ENCODE measurements at places on chromosomes 3 and 15. TPM values are rescaled to one million over a fixed set of nuclear protein-coding genes. Genes with fewer than 3 reads are reported as not detected.
A peak's percentile ranks its signal among the peaks of the same experiment; 100 is the strongest.

GRCh38 chr3:385151-385550, 188.6 kb downstream of the CHL1 start:
- peak; percentile 57 for DNase-seq

GRCh38 chr15:89826671-89827655, 12.3 kb upstream of the ANPEP start:
- no peak for DNase-seq

DNA sequence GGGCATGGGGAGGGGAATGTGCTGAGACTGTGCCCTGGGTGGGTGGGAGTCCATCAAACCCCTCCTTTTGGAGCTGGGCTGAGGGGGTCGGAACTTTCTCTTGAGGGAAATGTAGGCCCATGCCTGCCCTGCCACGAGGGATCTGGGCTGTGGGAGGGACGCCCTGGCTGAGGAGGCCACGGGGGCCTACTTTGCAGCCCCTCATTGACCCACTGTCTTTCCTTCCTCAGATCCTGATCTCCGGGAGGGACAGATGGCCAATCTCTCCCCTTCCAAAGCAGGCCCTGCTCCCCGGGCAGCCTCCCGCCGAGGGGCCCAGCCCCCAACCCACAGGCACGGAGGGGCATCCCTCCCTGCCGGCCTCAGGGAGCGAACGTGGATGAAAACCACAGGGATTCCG, 25.3 kb downstream of the LOXL1 start:
- no peak for DNase-seq

DNA sequence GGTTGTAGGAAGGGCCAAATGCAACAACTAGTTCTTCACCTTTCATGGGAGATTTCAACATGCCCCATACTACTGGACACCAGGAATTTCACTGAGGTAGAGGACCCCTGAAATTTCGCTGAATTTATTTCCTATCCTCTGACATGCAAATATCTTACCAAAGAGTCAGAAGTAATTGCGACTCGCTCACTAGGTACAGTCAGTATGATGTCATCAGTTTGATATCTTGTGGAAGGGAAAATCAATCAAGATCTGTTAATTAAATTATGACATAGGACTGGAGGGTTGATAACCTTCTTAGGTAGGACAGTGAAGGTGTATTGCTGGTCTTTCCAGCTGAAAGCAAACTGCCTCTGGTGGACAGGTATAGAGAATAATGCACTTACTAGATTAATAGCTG, 74.9 kb upstream of the TNIK start:
- DNase-seq, result no peak

DNA sequence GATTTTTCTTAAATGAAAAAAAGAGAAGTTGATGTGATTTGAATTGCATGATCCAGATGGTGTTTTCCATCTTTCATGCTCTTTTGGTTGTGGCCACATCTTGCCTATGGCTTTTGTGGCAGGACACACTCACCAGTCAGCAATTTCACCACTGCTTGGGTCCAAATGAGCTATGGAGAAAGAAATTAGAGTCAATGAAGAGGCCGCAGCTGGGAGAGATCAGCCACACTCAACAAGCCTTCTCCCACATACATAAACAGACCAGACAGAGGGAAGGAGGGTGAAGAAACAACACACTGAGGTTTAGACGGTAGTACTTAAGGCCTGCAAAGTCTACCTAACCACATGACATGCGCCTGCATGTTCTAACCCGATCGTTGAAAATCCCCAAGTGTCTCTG, 110.7 kb upstream of the CDIN1 start:
- DNase-seq, result peak; percentile 33

- peak; percentile 91 for DNase-seq
Measured at GRCh38 chr3:72722930-72723726, 125.1 kb downstream of the SHQ1 start.

- DNase-seq, result peak; percentile 72
Measured at GRCh38 chr3:59502806-59503205, 453.0 kb upstream of the CFAP20DC start.

GRCh38 chr3:90099493-90099892, 992.1 kb downstream of the EPHA3 start:
- DNase-seq, result no peak

DNA sequence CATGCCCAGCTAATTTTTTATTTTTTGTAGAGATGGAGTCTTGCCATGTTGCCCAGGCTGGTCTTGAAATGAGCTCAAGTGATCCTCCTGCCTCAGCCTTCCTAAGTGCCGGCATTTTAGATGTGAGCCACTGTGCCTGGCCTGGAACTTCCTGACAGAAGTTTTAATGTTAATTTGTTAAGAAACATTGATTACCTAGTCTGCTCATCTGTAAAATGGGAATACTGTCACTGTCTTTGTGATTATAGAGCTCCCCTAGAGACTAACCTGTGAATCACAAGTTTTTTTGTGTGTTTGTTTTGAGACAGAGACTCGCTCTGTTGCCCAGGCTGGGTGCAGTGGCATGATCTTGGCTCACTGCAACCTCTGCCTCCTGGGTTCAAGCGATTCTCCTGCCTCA, 4.3 kb upstream of the EIF3J start:
- no peak for DNase-seq

- no peak for DNase-seq
Measured at GRCh38 chr3:105448338-105448982, 81.8 kb downstream of the ALCAM start.

DNA sequence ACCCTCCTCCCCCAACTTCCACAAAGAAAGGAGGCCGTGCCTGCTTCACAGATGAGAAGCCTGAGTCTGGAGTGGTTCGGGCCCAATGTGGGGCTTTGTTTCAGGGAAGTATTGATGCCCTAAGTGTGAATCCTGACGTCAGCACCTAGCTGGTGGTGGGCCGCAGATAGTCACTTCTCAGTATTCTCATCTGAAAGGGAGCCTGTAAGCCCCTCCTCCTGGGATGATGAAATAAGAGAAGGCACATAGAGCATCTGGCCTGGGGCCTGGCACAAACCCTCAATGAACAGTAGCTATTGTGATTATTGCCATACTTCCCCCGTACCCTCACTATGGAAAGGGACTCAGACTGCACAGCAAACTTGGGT, 24.8 kb downstream of the LINGO1 start:
- no peak for DNase-seq

DNA sequence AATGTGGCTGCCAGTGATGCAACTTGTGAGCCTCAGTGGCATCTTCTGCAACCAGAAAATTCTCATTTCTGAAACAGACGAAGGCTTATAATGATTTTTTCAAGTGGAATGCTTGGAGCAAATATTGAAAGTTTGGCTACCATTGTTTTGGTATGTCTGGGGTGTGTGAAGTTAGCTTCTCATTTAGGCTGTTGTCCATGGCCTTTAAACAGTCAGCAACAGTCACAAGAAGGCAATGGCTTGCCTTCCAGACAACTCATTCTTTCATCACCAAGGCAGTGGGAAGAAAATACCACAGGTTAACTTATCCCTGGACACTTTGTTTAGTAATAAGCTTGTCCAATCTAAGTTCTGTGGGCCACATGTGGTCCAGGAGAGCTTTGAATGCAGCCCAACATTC, 4.7 kb upstream of the BNC1 start:
- DNase-seq, result peak; percentile 63

- DNase-seq, result no peak
Measured at GRCh38 chr3:159832024-159832423, 156.6 kb upstream of the IL12A start.

GRCh38 chr15:49718234-49718633, 97.4 kb downstream of the DTWD1 start:
- no peak for DNase-seq

DNA sequence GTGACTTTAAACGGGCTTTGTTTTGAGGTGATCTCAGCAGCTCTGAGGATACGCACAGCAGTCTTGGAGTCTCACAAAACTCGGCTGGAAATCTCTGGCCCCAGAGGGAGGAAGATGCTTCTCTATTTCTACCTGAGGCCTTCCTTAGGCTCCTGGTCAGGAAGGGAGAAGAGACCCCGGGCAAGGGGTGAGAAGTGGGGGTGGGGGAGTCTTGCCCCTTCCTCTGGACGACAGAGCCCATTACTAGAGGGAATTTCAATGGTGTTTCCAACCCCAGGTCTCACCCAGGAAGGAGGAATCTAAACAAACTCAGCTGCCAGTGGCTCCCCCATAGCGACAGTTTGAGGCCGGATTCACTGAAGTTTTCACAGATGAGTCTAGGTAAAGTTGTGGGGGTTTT, 37.4 kb upstream of the PCSK6 start:
- DNase-seq, result no peak

DNA sequence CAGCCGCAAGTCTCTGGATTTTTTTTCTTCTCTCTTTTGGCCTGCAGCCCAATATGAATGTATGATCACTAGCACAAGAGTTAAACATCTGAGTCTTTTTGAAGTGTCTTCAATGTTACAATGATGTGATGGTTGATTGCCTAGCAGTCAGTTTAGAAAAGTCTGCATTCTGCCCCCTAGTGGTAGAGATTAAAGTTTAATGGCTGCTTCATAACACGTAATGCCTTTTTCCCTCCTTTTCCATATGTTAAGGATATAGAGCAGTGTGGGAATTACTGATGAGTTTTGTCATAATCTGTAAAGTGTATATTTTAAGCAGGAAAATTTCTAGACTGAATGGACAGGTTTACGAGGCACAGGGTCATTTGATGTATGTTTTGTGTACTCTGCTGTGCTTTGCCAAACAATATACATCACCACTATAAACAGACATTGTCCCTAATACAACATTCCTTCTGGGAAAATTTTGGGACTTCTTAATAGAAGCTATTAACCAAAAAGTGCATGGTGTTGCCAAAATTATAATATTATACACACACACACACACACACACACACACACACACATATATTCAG, 1038.5 kb upstream of the NR2F2 start:
- peak; percentile 47 for DNase-seq

DNA sequence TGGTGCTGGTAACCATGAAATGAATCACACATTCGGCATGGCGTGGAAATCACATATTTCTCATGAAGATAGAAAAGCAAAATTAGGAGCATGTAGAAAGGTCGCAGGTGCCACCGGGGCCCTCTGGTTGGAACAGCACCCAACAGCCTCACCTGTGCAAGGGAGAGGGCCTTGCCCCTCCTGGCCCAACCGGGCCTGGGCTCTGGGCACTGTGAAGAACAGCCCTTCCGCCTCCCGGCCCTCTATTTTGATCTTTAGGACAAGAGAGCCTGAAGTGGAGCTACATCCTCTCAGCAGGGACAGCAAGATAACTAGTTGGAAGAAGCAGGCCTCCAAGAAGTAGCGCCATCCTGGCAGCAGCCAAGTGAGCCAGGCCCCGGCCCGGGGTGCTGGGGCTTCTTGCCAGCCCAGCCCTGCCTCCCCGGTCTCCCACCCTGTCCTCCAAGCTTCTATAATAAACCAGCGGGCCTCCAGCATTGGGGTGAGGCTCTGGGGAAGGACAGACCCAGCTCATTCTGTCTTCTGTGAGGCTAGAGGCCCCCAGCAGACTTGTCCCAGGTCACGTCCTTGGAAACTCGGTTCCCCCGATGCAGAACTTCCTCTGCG, 46.1 kb upstream of the FGD5 start:
- DNase-seq, result no peak

- no peak for DNase-seq
Measured at GRCh38 chr15:40806672-40807027, 239 bp upstream of the ZFYVE19 start.

- DNase-seq, result peak; percentile 64
Measured at GRCh38 chr3:99953596-99953995, 135.9 kb downstream of the CMSS1 start.

- DNase-seq, result peak; percentile 9
Measured at GRCh38 chr3:44762170-44762677, 630 bp downstream of the KIF15 start.

- DNase-seq, result no peak
Measured at GRCh38 chr3:172057624-172058327, 18.4 kb downstream of the FNDC3B start.

DNA sequence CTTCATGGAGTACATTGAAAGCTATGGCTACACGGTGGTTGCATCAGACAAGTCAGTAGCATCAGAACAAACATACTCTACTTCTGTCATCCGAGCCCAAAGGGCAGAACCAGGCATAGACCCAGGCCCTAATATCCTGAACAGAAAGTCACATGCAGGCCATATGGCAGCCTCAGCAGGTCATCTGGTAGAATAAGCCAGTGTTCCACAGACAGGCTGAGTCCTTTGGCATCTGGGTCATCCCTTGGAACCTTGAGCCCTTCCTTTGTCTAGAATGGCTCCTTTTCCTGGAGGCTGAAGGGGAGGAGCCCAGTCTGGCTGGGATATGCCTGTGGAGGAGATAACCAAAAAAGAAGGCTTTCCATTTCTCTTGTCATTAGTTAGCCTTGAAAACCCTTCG, 29.2 kb downstream of the SEMA6D start:
- DNase-seq, result no peak

- no peak for DNase-seq
Measured at GRCh38 chr15:101000271-101000681, 81.1 kb downstream of the LRRK1 start.

GRCh38 chr3:64341296-64341695, 116.0 kb upstream of the PRICKLE2 start:
- DNase-seq, result no peak

- no peak for DNase-seq
Measured at GRCh38 chr15:94386351-94386750, 155.0 kb downstream of the MCTP2 start.

DNA sequence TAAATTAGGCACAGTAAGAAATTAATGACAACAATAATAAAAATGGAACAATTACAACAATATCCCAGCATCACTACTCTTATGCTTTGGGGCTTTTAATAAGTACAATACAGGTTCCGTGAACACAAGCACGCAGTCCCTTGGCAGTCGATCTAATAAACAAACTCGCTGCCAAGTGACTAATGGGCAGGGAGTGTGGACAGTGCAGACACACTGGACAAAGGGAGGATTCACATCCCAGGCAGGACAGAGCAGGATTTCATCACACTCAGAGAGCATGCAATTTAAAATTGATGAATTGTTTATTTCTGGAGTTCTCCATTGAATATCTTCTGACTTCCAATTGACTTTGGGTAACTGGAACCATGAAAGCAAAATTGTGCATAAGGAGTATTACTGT, 524.1 kb upstream of the CFAP20DC start:
- peak; percentile 45 for DNase-seq

Gene SIDT1
- total RNA-seq, result under 0.01 TPM

Gene PATL2
- total RNA-seq, result not detected

Gene CERS3
- not detected for total RNA-seq

Gene SHQ1
- 25.0 TPM for total RNA-seq

Gene CCR3
- not detected for total RNA-seq

Gene FES
- 7.1 TPM for total RNA-seq

Gene ESYT3
- total RNA-seq, result 1.2 TPM

Gene ECE2
- total RNA-seq, result not detected

Gene GOLGA8T
- 0.30 TPM for total RNA-seq

Gene KCNAB1
- not detected for total RNA-seq

Gene CLDND1
- total RNA-seq, result 160 TPM

Gene DAZL
- not detected for total RNA-seq

Gene DLL4
- 0.17 TPM for total RNA-seq

Gene PCSK6
- total RNA-seq, result 11.0 TPM

Gene TMEM266
- total RNA-seq, result not detected

Gene TRH
- total RNA-seq, result not detected

Gene ZNF660
- 1.4 TPM for total RNA-seq

Measured in renal cortical epithelial cell (primary cell).